ENCODE measurements at places on chromosomes 4 and X.

GRCh38 chr4:118682928-118683327 lies 2.3 kb upstream of the METTL14 start:
- peak; percentile 20 for DNase-seq

- DNase-seq = no peak
Measured at GRCh38 chr4:9870165-9870790, 88.8 kb downstream of the DRD5 start.

GRCh38 chr4:8647626-8648025 lies 55.1 kb downstream of the CPZ start:
- DNase-seq = no peak

DNA sequence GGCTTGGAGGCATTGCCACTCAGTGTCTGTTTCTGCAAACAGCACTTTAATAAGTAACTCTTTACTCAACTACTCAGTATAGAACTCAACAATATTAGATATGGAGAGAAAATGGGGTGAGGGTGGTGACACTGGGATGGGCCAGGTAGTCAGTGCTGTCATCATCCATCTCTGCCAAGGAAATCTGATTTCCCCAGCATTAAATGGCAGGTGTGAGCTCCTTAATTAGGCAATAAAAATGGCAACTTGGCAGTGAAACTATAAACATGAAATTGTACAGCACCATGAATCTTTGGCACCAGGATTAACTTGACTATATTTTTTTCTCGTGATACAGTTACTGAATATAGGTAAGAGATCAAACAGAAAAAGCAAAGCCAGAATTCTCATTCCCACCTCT lies 146.2 kb downstream of the GLRA2 start:
- no peak for DNase-seq

- DNase-seq = no peak
Measured at GRCh38 chr4:152169683-152170082, 366.2 kb downstream of the FBXW7 start.

GRCh38 chr4:6573986-6574746 lies 823 bp upstream of the MAN2B2 start:
- no peak for DNase-seq

DNA sequence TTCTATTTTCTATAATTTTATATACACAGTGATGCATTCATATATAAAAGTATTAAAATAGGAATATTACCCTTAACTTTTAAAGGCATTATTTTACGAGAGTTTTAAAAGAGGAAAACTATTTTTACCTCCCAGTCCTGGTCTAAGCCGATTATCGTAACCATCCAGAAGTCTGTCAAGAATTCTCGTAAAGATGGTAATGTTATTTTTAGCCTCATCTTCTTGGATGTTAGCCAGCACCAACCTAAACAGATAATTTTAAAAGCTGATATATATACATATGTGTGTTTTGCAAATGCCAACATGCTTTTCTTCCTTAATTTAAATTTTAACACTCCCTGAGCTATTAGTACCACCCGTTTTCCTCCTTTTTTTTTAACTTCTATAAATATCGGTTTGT lies 4.0 kb downstream of the GABRA2 start:
- no peak for DNase-seq

- DNase-seq = no peak
Measured at GRCh38 chr4:105989485-105990242, 94.4 kb downstream of the NPNT start.

- peak; percentile 3 for DNase-seq
Measured at GRCh38 chrX:20620306-20620705, 353.6 kb upstream of the RPS6KA3 start.

DNA sequence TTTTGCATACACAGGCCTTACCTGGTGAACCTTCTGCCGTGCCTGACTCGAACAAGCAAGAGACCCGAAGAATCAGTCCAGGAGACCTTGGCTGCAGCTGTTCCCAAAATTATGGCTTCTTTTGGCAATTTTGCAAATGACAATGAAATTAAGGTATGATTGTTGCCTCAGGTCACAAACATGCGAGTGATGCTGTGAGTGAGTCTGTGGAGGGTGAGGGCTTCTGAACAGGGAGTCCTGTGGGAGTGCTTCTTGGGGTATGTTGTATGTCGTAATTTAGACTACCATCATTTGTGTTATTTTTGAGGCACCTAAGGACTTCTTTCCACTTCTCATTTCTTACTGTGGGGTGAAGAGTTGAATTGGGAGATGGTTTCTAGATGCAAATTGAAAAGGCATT lies 32.8 kb downstream of the HTT start:
- no peak for DNase-seq

DNA sequence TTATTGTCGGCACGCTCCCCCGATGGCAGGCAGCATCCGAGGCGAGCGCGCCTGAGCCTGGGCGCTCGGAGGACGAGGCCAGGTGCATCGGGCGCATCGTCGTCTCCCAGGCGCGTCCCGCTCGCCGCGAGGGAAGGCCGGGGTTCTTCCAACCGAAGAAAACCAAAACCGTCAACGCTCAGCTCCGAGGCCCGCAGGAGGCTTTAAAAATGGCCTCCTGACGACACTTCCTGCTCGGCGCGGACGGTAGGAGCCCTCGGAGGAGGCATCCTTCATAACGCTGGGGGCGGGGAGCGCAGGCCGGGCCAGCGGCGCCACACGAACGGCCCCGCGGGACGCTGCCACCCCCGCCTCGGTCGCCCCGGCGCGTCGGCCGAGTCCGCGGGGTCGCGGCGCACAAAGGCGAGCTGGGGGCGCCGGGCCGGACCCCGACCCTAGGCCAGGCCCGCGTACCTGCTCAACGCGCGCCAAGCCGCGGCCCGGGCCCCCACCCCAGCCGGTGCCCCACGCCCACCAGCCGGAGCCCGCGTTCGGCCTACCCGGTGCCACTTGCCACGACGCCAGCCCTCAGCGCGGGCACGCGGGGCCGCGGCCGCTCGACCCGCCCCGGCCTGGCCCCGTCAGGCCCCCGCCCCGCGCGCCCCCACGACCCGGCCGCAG lies 501 bp downstream of the ZNF518B start:
- peak; percentile 56 for DNase-seq

- DNase-seq = no peak
Measured at GRCh38 chrX:130267956-130268448, 697 bp downstream of the ZNF280C start.

DNA sequence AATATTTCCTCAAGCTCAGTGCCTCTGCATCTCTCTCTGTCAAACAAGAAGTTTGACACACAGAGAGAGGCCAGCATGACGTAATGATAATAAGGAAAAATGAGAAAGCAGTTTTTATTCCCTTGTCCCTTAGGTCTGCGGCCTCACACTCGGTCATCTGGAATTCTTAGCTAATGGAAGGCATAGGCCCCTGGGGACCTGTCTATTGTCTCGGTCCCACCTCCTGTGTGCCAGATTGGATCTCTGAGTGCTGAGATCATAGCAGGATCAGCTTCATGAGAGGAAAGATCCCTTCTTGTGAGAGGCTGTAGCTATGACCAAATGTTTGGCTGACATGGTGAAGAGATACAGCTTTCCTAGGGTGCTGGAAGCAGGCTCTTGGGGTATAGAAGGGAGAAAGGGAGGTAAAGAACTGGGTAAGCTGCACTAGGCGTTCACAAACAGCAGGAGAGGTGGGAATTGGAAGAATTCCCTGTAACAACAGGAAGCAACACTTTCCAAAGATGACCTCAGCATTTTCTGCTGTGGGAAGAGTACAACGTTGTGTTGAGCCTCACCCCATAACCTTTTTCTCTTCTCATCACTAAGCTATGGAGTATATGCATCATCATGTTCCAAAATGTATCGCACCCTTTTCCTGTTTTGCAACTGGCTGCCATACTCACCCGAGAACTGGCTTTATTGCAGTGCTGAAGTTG lies 20.2 kb downstream of the TMEM31 start:
- peak; percentile 10 for DNase-seq

DNA sequence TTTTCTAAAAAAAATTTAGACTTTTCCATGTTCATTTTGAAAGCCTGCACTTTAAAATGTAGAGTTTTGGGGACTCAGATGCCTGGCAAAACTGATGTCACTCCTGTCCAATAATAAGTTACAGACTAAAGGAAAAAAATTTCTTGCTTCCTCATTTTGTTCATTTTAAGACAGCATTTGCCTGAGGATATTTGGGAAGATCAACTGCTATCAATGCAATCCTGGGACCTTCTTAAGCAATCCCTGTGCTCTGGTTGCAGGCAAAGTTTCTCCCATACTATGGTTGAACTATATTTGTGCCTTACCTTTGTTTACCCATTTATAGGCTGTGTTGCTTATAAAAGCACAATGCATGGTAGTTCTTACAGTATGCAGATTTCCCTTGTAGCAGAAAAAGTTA lies 280.4 kb downstream of the CFAP47 start:
- no peak for DNase-seq

DNA sequence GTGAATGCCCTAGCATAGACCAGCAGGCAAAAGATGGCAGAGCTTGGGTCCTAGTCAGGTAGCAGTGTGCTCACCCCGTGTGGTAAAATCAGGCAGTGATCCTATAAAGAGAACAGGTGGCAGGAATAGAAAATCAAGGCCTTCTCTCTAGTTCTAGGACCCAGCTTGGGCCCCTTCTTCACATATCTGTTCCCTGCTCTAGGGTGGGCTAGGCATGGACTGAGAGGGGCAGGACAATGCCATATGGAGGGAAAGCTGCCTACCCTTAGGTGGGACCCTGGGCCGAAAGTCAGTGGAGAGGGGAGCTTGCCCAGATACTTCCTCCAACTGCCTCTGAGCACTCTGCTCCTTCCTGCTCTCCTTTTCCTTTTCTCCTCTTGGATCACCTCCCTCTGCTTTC lies 117.4 kb upstream of the NALF2 start:
- no peak for DNase-seq

DNA sequence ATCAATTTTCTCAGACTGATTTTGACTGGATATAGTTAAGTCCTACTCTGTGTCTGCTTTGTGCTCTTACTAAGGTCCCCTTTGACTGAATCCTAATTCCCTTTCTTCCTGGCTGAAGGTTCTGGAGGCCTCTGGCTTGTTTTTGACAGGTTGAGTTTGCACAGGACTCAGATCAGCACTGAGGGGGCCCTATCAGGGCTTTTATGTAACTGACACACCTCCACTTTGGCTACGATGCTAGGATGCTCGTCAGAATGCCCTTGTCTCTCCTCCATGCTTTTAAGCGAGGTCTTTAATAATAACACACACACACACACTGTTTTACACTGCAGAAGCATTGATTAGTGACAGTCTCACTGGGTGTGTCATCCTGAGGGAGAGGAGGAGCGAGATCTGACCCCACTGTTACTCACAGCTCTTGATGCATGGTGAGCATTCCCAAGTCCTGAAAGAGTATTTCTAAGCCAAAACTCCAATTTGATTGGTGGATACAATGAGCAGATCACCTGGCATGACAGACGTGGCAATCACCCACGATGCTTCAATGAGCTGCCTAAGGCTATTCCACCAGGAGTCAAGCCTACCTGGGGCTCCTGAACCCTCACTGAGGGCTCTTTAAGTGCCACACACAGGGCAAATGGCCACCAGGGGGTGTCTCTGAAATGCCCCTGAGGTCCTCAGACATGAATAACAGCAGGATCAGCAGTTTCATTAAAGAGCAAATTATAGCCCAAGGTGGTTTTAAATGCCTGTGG lies 130.4 kb upstream of the CPEB2 start:
- no peak for DNase-seq

- no peak for DNase-seq
Measured at GRCh38 chr4:55077577-55077976, 47.8 kb downstream of the KDR start.
